ENCODE measurements at places on chromosomes 2 and 18.

DNA sequence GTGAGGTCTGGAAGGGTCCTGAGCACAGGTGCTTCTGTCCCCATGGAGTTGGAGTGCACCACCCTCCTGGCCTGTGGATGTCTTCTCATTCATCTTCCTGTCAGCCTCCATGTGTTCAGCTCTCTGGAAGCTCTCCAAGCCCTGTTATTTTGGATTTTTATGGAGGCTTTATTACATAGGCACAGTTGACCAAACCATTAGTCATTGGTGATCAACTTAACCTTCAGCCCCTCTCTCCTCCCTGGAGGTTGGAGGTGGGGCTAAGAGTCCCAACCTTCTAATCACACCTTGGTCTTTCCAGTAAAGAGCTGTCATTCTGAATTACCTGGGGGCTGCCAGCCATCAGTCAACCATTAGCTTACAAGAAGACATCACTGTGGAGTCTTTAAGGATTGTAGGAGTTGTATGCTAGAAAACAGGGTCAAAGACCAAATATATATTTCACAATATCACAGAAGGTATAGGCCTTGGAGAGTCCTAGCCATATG lies 7.5 kb upstream of the MCFD2 start:
- no peak for DNase-seq

DNA sequence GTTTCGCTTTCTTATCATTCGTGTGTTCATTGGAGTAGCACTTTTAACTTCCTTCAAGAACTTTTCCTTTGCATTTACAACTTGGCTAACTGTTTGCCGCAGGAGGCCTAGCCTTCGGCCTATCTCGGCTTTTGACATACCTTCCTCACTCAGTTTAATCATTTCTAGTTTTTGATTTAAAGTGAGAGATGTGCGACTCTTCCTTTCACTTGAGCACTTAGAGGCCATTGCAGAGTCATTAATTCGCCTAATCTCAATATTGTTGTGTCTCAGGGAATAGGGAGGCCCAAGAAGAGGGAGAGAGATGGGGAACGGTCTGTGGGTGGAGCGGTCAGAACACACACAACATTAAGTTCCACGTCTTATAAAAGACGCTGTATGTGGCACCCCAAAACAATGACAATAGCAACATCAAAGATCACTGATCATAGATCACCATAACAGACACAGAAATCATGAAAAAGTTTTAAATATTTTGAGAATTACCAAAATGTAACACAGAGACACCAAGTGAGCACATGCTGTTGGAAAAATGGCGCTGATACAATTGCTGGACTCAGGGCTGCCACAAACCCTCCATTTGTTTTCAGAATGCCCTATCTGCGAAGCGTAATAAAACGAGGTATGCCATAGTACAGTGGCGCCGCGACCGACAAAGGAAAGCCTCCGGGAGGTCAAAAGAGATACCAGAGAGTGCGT lies 553 bp downstream of the TIGD1 start:
- DNase-seq = no peak

DNA sequence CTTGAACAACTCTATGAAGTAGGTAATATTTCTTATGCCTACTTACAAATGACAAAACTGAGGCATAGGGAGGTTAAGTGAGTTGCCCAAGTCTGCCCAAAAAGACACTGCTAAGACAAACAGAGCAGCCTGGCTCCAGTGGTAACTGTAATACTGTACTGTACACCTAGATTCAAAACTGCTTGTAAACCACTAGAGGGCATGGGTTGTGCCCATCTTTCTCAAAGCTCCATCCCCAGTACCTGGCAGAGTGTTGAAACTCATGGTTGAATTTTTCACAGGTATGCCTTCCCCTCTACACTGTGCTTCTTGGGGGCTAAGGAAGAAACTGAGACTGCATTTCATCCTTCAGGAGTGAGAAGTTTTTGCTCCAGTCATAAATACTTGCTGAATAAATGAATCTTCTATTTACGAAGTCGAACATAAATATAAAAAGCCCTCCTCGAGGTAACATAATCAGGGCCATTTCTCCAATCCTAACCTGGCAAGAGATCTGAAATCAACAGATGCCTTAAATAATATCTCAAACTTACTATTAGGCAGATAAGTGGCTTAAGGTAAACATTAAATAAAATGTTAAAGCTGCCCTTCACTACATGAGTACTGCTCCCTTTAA lies 2.0 kb downstream of the PPP4R1 start:
- DNase-seq = no peak

DNA sequence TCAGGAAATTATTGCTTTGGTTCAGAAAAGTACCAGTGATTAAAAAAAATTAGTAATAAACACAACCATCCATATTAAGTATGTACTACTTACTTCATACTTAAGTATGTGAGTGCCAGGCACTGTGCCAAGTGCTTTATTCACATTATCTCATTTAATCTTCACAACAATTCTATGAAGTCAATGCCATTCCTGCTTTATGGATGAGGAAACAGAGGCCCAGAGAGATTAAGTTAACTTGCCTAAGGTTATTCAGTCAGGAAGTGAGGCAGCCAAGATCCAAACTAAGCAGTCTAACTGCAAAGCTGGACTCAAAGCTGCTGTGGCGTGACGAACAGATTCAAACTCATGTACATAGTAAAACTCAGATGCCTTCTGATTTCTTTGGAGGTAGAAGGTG lies 22.3 kb downstream of the DTNB start:
- DNase-seq = no peak

GRCh38 chr2:39183673-39184072 lies 60.1 kb downstream of the CDKL4 start:
- DNase-seq = no peak

DNA sequence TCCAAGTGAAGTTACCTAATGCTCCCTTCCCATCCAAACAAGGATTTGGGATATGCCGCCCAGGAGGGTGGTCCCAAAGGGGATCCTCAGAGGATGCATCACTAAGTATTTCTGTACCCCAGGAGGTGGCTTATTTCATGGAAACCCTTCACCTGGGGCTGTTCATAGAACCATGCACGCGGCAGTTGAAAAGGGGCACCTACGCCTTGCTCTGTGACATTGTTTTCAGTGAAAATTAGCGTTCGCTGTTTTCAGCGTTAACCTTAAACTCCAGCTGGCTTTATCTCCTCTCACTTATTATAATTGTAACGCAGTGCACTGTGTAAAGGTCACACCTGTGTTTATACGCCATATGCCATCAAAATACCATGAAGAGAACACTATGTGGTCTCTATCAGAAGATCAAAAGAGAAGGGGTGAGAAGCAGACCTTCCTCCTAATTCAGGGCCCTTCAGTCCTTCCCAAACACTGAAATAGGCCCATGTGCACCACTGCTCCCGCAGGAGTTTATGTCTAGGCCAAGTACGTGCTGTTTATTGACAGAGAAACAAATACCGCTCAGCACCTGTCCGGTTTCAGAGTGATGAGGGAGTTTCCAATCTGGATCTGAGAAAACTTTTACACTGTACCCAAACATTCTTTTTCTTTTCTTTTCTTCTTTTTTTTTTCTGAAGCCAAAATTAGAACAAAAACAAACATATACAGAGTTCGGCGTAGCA lies 162.1 kb downstream of the BCL2 start:
- DNase-seq = no peak

Measured in nucleus accumbens (tissue), 56 donors.